ENCODE measurements at places on chromosomes 12 and 14.

DNA sequence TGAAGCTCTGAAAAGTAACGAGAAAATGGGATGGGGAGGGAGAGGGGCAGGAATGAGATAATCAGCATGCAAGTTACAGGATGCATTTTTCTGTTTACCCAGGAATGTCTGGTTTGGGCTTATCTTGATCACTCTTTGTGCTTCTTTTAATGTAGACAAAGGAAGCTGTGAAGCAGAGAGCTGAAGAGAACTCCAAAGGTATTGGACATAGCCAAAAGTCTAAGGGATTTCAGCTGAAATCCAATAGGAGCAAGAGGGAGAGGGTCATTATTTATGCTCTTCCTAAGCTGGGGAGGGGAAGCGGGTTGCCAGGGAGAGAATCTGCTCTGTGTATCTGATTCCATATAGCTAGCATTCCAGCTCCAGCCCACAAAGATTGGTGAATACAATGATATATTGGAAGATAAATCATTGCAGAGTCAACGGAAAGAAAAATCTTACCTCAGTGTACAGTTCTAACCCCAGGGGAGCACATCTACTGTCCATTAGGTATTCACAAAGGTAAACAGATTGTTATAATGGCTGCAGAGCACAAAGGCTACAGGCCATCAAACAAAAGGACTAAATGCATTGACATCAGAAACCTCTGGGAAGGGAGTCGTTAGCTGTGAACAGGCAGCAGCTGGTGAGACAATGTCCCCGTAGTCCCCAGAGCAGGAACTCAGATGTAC, 61.0 kb upstream of the PELI2 start:
- DNase-seq = no peak

GRCh38 chr14:21063479-21063878, 5.9 kb downstream of the RNASE8 start:
- no peak for DNase-seq

DNA sequence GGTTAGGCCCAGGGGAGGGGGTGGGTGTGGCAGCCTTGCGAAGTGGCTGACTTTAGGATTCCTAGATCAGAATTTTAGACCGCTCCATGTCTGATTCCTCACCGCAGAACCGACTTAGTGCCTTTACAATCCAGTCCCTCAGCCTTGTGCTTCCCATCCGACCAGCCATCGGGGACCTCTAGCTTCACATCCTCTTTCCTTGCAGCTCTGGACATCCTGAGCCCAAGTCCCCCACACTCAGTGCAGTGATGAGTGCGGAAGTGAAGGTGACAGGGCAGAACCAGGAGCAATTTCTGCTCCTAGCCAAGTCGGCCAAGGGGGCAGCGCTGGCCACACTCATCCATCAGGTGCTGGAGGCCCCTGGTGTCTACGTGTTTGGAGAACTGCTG, 557 bp downstream of the COPS7A start:
- no peak for DNase-seq

DNA sequence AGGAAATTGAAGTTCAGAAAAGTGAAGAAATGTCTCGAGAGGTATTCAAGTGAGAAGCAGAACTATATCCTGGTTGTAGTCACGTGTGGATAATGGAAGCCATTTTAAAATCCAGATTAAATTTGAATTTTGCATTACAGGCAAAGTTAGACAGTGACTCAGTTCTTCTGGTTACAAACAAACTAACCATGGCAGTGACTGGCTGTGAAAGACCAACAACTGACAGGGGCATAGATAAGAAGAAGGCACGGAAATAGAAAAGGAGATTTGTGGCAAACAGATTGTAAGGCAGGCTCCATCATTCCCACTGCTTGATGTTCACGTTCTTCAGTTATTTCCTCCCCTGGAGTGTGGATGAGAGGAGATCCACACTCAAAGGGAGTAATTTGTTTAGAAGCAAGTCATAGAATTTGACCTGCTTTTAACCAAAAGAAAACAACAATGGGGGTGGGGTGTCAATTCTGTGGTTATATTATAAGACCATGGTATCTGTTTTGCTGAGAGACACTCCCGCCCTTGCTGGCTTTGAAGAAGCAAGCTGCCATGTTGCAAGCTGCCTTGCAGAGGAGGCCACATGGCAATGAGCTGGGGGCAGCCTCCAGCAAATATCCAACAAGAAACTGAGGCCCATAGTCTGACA, 795.3 kb downstream of the VRK1 start:
- no peak for DNase-seq

DNA sequence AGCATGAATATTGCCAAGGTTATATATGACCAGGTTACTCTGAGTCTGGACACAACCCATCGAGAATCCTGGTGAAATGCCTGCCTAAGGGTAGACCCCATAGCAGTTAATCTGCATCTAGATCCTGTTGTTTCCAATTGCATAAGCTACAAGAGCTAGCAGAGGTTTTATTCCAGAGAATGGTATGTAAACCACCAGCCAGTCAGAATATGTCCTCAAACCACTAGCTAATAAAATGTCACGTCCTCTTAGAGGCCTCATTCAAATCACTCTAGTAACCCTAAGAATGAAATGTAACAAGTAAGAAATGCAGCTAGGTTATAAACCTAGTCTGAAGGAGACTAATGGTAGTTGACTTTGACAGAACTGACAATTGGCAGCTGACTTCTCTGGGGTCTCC, 9.0 kb upstream of the YLPM1 start:
- DNase-seq = no peak

GRCh38 chr14:21078287-21078686, 8.2 kb downstream of the ARHGEF40 start:
- DNase-seq = no peak

GRCh38 chr14:94548999-94549985, 11.9 kb upstream of the SERPINA4 start:
- DNase-seq = no peak

DNA sequence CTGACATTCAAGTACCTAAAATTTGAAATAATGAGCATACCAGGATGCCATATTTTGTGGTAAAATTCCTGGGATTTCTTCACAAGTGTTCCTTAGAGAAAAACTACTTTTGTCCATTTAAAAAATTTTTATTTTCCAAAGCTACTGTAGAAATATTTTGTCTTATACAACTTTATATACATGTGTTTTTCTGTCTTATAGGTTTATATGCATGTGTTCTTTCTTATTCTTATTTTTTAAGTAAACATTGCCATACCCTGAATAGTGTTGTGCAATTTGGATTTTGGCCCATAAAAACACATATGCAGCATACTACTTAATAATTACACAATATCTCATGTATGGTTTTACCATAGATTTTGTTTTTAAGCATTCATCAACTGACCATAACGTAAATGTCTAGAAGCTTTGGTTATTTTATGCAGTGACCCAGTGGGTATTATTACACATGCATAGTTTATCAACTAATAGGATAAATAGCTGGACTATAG, 1107.4 kb upstream of the SEL1L start:
- DNase-seq = no peak

GRCh38 chr14:94979891-94980290, 177.4 kb downstream of the DICER1 start:
- DNase-seq = no peak

DNA sequence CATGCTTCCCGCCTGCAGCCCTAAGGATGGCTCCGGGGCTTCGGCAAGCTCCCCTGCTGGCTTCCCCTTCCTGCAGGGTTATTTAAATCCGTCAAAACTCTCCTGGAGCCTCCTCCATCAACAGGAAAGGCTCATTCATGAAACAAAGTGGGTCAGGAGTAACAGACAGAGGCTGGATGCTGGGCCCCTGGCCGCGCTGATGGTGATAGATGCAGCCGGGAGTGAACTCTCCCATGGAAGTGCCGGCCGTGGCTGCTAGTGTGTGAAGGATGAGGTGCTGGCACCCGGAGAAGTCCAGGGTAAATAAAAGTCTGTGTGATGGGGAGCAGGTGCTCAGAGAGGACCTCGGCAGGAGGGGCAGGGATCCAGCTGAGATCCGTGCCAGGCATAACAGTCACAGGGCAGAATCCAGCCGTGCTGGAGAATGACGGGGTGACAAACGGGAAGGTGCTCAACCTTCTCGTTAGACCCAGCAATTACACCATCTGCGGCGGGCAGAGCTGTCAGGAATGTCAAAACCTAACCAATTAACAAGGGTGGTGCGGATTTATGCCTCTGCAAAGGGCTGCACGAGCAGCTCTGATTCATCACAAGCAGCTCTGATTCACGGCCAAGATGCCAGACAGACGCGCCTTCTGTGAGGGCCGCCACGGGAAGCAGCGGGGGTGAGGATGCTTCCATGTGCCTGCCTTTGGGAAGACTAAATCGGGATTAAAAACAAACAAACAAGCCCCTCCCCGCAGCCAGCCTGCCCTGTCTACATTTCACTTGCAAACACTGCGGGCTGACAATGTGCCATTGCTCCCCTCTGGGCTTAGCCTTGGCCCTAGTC, 55.6 kb downstream of the SYNE3 start:
- DNase-seq = no peak

DNA sequence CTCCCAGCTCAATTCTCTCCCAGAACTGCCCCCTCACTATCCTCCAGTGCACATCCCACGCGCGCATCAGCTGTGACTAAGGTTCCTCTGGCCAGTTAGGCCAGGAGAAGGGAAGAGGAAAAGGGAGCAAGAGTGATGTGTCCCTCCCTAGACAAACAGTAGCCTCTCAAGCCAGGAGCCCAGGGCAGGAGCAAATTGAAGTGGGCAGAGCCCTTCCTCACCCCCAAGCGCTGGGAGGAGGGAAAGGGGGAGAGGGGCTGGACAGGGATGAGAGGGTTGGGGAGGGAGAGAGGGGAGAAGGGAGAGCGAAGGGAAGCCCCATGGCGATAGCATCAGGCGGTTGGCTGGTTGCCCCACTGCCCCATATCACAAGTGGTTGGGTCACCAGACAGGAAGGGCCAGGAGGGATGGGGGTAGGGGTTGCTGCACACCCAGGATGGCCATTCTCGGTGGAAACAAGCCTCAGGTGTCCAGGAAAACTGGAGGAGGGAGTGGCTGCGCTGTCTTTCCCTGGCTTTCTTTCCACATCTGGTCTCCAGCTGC, 1.1 kb downstream of the CD63 start:
- no peak for DNase-seq

DNA sequence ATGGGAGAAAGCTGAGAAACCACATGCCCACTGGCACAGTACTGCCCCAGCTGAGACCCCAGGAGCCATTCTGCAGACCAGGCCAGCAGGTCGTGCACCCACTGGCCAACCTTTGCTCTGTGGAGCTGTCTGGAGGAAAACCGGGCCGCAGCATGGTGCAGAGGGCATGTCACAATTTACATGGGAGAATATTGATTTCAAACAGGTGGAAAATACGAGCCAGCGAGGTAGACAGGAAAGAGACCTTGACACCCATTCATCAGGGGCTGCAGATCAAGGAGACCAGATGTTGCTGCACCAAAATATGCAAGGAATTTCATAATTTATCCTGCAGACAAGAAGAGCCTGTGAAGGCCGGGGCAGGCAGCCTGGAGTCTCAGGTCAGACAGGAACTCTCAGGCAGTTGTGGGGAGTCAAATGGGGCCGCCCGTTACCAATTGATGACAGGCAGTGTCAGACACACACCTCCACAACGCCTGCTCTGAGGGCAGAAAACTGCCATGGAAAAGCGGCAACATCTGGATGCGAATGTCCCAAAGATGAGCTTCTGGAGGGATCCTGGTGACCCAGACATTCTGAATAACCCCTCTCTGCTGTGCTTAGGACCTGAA, 74.6 kb upstream of the BCL11B start:
- DNase-seq = no peak

DNA sequence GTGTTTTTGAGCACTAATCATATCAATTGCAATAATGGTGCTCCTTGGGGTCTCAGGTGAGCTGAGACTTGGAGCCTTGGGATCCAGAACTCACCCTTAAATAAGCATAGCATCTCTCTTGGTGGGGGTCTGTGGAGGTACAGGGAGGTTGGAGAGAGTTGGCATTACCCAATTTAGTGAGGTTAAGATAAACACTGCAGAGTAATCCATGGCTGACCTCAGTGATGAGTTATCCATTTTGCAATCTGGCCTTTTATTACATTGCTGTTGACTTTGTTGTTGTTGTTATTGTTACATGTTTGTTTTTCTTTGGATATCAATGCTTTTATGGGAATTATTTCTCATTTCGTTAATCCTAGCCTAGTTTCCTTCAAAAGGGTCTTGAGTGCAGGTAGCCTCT, 373.3 kb downstream of the NRXN3 start:
- no peak for DNase-seq

DNA sequence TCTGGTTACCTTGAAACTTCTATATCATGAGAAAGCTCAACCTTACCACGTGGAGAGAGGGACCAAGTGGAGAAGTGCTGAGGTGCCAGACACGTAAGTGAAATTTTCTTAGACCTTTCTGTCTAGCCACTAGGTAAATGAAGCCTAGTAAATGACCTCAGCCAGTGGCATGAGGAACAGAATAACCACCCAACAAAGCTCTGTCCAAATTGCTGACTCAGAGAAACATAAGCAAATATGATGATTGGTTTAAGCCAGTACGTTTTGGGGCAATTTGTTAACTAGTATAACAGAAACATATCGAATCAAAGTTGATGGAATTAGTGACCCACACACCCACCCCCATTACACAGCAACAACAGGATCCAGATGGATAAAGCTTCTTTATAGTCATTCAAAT, 75.2 kb upstream of the MAX start:
- no peak for DNase-seq

GRCh38 chr12:32455607-32456071, 56.3 kb downstream of the FGD4 start:
- DNase-seq = no peak

- DNase-seq = no peak
Measured at GRCh38 chr14:105107781-105108515, 42.7 kb upstream of the GPR132 start.

DNA sequence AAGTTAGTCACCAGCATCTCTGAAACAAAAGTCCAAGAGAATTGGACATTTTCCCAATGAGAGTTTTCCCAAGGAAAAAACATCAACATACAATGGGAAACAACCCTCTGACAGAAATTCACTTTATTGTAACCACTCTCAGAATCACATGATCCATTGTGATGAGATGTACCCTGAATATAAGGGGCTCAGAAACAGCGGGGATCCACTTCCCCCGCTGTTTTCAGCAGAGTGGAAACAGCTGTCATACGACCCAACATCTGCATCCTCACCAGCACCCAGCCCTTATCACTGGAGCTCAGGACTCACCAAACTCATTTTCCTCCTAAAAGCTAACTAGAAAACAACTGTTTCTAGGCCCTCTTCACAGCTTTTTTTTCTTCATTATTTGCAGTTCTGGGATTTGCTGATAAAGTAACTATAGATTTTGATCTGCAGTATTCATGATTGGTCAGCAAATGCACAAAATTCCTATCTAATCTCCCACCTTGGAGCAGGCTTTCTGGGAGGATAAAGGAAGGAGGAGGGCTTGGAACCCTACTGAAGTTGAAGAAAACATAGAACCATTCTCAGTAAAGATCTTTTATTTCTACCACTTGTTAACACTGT, 31.3 kb downstream of the CORO1C start:
- DNase-seq = no peak

DNA sequence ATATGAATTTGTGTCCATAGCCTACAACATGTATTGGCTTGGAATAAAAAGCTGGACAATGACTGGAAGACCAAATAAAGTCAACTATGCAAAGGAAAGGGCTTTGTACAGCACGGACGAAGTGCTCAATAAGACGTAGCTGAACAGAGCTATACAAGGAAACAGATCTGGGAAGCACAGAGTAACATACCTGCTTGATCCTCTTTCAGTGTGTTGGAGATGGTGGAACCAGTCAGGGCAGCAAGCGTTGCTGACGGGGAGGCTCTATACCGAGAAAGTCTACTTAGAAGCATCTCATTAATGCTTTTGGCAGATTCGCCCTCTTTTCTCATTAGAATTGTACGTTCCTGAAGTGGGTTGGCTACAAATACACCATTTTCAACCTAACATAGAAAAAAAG, 99.3 kb downstream of the HECTD4 start:
- DNase-seq = no peak

GRCh38 chr12:48782457-48783395, 6.2 kb downstream of the ADCY6 start:
- DNase-seq = no peak

Data from cortex of kidney (tissue), 1 donor.